GM23248 (cell line): ENCODE measurements at places on chromosomes 4 and X. TPM values are rescaled to one million over a fixed set of nuclear protein-coding genes. Genes with fewer than 3 reads are reported as not detected.
A peak's percentile ranks its signal among the peaks of the same experiment; 100 is the strongest.

The STBD1 gene
- 9.2 and 10.3 TPM in 2 replicates for polyA plus RNA-seq

DNA sequence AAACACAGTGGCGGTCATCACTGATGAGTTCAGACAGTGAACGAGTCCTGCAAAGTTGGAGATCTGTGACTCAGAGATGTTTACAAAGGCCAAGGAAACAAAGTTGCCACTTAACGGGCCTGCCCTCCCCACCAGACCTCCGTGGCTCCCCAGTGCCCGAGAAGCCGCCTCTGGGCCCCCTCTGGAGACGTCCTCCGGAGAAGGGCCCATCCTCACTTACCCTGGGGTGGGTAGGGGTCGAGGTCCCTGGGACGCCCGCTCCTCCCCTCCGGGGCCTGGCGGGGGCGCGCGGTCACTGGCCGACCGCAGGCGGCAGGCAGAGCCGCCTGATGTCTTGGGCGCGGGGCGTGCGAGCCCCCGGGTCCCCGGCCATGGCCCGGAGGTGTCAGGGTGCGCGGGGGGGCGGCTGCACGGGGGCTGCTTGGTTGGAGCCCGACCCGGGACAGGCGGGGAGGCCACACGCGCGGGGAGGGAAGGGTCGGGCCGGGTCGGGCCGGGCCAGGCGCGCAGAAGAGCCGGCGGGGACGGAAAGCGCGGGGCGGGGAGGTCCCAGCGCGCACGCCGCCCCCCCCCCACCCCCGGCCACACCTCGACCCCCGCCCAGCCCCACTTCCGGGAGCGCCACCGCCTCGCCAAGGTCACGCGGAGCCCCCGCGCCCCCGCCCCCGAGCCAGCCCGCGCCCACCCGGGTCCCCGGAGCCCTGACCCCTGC, 529 bp downstream of the DHRSX start:
- no peaks in the 10 kb centered on the region for H3K27me3 ChIP-seq
- DNase-seq, result peak; percentile 89
- H3K4me1 ChIP-seq, result peaks cover 25% of the 10 kb centered on the region
- H3K36me3 ChIP-seq, result no peaks in the 10 kb centered on the region
- H3K4me3 ChIP-seq, result peak overlapping the region; percentile 91
- peak overlapping the region; percentile 75 for H3K27ac ChIP-seq

DNA sequence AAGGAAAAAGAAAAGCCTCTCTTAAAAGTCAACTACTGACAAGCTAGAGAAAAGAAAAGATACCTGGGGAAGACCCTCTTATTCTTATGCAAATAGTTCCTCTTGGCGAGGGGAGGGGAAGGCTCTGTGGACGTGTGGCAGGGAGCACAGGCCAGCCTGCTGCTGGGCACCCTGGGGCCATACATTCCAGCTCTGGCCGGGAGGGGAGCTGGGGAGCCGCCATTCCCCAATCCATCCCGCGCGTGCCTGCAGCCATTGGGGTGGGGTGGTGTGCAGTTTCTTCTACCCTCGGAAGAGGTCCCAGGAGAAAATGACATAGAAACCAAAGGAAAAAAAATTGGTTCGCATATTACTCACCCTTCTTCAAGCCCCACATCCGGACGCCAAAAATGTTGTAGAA, 1496.4 kb downstream of the RPA4 start:
- DNase-seq, result no peak
- no peaks in the 10 kb centered on the region for H3K27me3 ChIP-seq
- H3K36me3 ChIP-seq, result no peaks in the 10 kb centered on the region
- H3K4me1 ChIP-seq, result no peaks in the 10 kb centered on the region

The TKTL2 gene
- polyA plus RNA-seq, result not detected in 2 replicates

The ZBED1 gene
- 20.7 and 25.7 TPM in 2 replicates for polyA plus RNA-seq

The TEX13D gene
- polyA plus RNA-seq, result 0.11 TPM in 1 of 2 replicates, not detected in the other

GRCh38 chrX:142898164-142898563, 127.6 kb upstream of the SPANXN4 start:
- no peaks in the 10 kb centered on the region for H3K36me3 ChIP-seq
- no peak overlapping the region for H3K27ac ChIP-seq
- H3K27me3 ChIP-seq, result no peaks in the 10 kb centered on the region
- no peak for DNase-seq

The IRS4 gene
- not detected in 2 replicates for polyA plus RNA-seq

DNA sequence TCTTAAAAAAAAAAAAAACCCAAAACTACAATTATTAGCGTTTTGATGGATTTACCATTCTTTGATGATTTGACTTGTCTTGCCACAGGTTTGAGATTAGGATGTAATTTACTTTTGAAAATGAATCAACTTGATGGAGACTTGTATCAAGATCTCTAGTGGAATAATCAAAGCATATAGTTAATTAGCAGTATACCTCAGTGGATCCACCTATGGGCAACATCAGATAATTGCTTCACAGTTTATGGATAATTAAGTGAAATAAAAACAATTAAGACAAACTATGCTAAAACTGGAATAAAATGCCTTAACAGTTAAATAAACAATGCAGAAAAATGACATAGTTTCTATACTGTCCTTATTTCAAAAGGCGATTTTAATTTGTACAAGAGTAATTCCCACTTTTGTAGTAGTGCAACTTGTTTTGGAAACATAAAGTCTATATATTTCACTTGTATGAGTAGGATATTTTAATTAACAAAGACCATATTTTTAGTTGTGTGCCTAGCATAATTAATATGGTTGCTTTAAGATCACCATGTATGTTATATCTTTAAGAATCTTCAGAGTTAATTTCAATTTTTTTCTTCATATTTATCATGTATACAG, 4.2 kb downstream of the CPEB2 start:
- peak; percentile 42 for DNase-seq
- H3K27ac ChIP-seq, result no peak overlapping the region
- peak overlapping the region; percentile 85 for H3K4me3 ChIP-seq
- H3K4me1 ChIP-seq, result peaks cover 21% of the 10 kb centered on the region; the same call in 1 of the 2 replicates

GRCh38 chr4:32697281-32697814, 1977.2 kb downstream of the PCDH7 start:
- H3K27me3 ChIP-seq, result no peaks in the 10 kb centered on the region
- H3K4me3 ChIP-seq, result no peak overlapping the region
- H3K36me3 ChIP-seq, result no peaks in the 10 kb centered on the region
- DNase-seq, result no peak
- H3K27ac ChIP-seq, result no peak overlapping the region

- peaks cover 19% of the 10 kb centered on the region for H3K4me1 ChIP-seq
- peak overlapping the region; percentile 35 for H3K27ac ChIP-seq
- H3K4me3 ChIP-seq, result peak overlapping the region; percentile 18; the same call in 1 of the 2 replicates
- H3K36me3 ChIP-seq, result no peaks in the 10 kb centered on the region
These were observed 107.9 kb downstream of the PALLD start for GRCh38 chr4:168604496-168605373.

GRCh38 chrX:19698122-19698521, 182.8 kb upstream of the MAP3K15 start:
- H3K36me3 ChIP-seq, result no peaks in the 10 kb centered on the region
- no peaks in the 10 kb centered on the region for H3K27me3 ChIP-seq
- H3K4me1 ChIP-seq, result peaks cover 12% of the 10 kb centered on the region

- no peak for DNase-seq
- no peak overlapping the region for H3K27ac ChIP-seq
- H3K4me3 ChIP-seq, result no peak overlapping the region
- H3K27me3 ChIP-seq, result no peaks in the 10 kb centered on the region
These were observed 44.5 kb downstream of the DTHD1 start for GRCh38 chr4:36325926-36326325.

The ZMAT1 gene
- 0.06 TPM in 1 of 2 replicates, not detected in the other for polyA plus RNA-seq

GRCh38 chr4:86921608-86922252, 13.1 kb upstream of the AFF1 start:
- peaks cover 47% of the 10 kb centered on the region for H3K4me1 ChIP-seq
- DNase-seq, result peak; percentile 69
- peak overlapping the region; percentile 33 for H3K27ac ChIP-seq
- H3K27me3 ChIP-seq, result no peaks in the 10 kb centered on the region

- peak overlapping the region; percentile 63 for H3K27ac ChIP-seq
- no peaks in the 10 kb centered on the region for H3K36me3 ChIP-seq
- H3K27me3 ChIP-seq, result peaks cover 5% of the 10 kb centered on the region
- peak; percentile 84 for DNase-seq
- peak overlapping the region; percentile 82 for H3K4me3 ChIP-seq
These were observed 1.7 kb upstream of the FGFRL1 start for GRCh38 chr4:1009542-1010394.
